ENCODE measurements at places on chromosomes 3 and 15.

- DNase-seq = no peak
Observed at GRCh38 chr3:131541288-131541687, 38.5 kb upstream of the MRPL3 start.

- no peak for DNase-seq
Observed at GRCh38 chr15:60362321-60363086, 35.3 kb downstream of the ANXA2 start.

GRCh38 chr3:145776782-145777408 is 384.1 kb downstream of the PLOD2 start:
- DNase-seq = no peak

DNA sequence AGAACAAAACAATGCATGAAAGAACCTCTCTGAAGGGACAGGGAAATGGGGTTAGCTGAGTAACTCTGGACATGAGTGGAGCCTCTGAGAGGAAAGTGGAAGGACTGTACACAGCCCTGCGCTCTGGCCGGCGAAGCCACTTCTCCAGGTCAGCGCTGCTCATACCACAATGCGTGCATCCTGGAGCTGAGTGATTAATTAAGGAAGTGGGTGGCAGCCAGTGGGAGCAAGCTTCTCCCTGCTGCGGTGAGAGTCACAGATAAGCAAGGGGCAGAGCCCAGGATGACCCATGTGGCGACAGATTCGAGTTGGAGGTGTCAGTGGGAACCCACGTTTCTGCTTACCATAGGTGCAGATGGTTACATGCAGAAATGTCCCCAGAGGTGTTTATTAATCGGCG is 48.0 kb downstream of the KLF15 start:
- no peak for DNase-seq

DNA sequence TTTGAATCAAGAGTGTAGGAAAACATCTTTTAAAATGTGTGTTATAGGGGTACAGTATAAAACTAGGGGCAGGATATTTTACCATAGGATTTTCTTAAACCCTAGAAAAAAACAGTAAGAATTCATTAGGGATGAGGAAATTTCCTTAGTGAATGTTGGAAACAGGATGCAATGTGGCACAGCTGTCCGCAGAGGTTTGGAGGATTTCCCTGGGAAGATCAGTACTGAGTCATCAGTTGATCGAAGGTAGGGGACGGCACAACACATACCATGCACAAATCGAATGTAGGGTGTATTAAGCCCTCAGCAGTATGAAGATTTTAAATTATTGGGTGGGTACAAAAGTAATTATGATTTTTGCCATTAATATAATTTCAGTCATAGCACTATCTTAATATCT is 49.9 kb downstream of the FNDC3B start:
- DNase-seq = no peak

Measured in 8988T (cell line).